ENCODE measurements at places on chromosomes 6 and 20. TPM values are rescaled to one million over a fixed set of nuclear protein-coding genes. Genes with fewer than 3 reads are reported as not detected.

The SLC17A1 gene
- not detected for total RNA-seq

The KIAA1755 gene
- total RNA-seq = 1.4 TPM

The RBCK1 gene
- total RNA-seq = 57.3 TPM

The TMEM244 gene
- total RNA-seq = not detected

The SNPH gene
- 1.7 TPM for total RNA-seq

The MYH7B gene
- 2.8 TPM for total RNA-seq

The LPA gene
- total RNA-seq = not detected

The ARHGAP40 gene
- total RNA-seq = not detected

The RAMACL gene
- 8.8 TPM for total RNA-seq

The EDEM2 gene
- 37.8 TPM for total RNA-seq

The REM1 gene
- total RNA-seq = 1.4 TPM

The MAPK14 gene
- 78.2 TPM for total RNA-seq

The SLC35D3 gene
- not detected for total RNA-seq

The PBOV1 gene
- total RNA-seq = not detected

The CEP250 gene
- total RNA-seq = 23.8 TPM

The DEFB127 gene
- total RNA-seq = not detected

The PPARD gene
- 17.3 TPM for total RNA-seq

The ZC3H12D gene
- total RNA-seq = 1.8 TPM

The FUT9 gene
- total RNA-seq = not detected

The PRDM1 gene
- total RNA-seq = 5.3 TPM

The CHMP4B gene
- total RNA-seq = 68.0 TPM

The INSM1 gene
- not detected for total RNA-seq

The BCAS4 gene
- 14.8 TPM for total RNA-seq

The CEP162 gene
- 17.0 TPM for total RNA-seq

The PPP1R16B gene
- 3.5 TPM for total RNA-seq

Data from subcutaneous adipose tissue (tissue), 4 donors.